ENCODE measurements at places on chromosomes 6 and 20.

DNA sequence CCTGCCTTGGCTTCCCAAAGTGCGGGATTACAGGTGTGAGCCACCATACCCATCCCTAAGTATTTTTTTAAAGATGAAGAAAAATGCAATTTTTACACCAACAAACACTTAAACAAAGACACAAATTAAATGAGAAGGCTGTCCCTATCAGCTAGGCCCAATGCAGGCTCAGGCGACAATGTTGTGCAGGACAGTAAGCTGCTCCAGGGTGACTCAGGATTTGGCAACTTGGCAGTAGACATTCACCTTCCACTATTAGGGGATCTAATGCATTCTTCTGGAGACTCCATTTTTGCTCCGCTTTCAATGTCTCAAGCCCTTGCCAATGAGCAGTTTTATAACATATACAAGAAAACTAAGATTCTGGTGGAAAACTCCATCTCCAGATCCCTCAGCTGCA is 19.7 kb downstream of the NDRG3 start:
- DNase-seq: no peak

- no peak for DNase-seq
Measured at GRCh38 chr6:116101302-116101718, 657 bp downstream of the NT5DC1 start.

DNA sequence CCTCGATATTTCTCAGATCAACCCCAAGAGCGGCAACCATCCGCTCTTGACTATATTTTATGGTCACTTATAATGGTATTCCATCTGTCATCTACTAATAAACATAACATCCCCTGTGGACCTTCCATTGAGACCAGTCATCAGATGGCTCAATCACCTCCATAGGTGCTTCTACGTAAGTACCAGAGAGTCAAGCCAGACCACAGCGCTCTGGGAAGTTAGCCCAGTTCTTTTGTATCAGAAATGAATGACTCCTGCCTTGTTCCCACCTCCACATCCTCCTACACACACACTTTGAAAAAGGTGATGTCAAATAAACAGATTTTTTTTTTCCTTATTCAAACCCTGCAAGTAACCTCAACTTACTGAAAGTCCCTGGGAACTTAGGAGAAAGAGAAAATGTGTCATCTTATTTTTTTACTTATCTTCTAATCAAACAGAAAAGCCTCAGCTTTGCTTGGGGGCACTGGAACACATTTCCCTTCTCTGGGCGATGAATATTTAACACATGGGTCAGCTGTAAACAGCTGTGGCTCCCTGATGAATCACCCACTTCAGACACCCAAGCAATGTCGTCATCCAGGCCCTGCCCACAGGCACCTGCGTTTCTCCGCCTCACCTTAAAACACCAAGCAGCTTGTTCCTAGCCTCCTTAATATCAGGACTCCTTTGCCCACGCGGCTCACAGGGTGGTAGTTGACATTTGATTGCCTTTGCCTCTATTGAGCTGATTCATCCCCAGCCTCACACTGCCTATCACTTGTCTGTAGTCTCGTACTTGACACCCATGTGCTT is 121.4 kb upstream of the LY86 start:
- DNase-seq: no peak

DNA sequence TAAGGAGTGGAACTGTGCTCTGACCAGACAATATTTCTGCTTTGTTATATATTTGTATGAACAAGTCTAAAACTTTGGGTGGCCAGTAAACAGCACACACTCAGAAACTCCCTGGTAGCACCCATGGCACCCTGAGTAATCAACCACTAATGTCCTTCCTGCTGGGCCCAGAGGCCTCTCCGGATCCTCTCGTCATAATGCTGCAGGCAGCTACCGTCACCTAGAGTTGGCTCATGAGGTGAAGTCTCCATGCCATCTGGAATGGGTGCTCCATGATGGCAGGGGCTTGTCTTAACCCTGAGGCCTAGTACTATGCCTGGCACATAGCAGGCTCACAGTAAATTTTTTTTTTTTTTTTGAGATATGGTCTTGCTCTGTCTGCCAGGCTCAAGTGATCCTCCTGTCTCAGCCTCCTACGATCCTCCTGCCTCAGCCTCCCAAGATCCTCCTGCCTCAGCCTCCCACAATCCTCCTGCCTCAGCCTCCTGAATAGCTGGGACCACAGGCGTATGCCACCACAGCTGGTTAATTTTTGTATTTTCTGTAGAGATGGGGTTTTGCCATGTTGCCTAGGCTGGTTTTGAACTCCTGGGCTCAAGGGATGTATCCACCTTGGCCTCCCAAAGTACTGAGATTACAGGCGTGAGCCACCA is 3.0 kb upstream of the SDCBP2 start:
- DNase-seq: no peak

DNA sequence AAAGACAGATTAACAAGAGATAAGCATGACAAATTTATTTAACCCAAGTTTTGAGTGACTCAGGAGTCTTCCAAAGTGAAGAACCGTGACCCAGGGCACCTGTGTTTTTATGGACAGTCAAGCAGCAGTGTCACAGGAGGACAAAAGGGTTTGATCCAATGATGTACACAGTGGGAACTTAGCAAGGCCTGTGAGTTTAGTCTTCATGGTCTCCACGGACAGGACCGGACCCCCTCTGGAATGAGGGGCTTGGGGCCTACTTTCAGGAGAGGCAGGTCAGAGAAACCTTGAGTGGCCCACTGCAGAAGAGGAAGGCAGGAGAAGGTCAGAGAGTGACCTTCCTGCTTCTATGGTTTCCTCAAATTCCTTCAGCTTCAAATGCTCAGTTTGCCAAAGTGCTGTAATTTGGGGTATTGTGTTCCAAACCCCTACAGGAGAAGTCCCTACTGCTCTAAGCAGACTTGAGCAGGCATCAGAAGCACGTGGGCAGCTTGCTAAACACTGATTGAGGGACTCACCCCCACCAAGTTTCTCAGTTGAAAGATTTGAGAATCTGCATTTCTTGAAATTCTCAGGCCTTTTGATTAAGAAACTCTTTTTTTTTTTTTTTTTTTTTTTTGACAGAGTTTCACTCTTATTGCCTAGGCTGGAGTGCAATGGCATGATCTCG is 26.4 kb upstream of the ZMYND8 start:
- no peak for DNase-seq

- peak; percentile 75 for DNase-seq
Measured at GRCh38 chr20:47725248-47725973, 59.9 kb downstream of the SULF2 start.

DNA sequence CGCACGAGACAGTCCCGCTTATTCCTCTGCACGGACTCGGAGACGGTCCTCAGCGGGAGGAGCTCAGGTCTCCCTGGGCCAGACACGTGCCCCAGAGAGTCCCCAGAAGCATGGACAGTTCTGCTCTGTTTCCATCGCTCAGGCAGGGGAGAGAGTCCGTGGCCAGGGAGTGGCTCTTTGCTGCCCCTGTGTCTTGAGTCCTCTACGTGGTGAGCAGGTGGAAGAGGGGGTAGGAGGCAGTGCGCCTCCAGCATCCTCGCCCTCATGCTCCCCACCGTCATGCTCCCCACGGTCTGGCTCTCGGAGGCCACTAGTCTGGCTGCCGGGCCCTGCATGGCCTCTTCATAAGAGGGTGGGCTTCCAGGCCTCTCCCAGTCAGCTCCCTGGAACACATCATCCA is 8.9 kb downstream of the TAGAP start:
- no peak for DNase-seq

DNA sequence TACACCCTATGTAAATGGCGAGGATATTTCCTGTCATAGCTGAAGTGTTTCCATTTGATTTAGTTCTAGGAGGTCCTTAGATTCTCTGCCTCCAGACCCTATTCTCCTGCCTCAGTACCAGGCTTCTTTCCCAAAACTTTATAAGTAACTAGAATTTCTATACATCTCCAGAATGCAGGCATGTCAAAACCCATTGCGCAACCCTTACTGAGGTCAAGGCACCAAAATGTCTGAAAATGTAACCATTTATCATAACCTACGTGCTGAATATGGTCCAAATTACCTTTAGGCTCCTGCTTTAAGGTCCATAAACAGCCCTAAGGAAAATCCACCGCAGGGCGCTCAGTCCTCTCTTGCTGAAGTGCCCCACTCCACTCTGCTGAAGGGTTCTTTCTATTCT is 37.5 kb upstream of the MC3R start:
- DNase-seq: no peak

DNA sequence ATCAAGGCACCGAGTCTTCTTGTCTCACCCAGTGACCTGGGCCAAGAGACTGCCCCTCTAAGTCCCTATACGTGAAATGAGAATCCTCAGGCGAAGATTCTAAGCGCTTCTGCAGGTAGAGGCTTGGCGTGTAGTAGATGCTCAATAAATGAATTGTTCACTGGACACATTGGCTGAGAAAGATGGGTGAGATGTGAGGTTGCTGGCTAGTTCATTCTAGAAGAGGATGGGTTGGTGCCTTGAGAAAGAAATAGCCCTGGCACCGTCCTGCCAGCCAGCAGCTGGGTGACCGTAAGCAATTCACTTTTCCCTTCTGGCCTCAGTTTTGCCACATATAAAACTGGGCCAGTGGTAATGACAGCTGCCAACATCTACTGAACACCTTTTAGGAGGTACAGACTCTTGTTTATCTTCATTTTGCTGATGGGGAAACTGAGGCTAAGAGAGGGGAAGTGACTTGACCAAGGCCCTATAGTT is 1.4 kb downstream of the SRC start:
- DNase-seq: no peak

GRCh38 chr20:40690836-40691565 is 2.0 kb upstream of the MAFB start:
- DNase-seq: no peak

GRCh38 chr6:136812174-136812573 is 10.2 kb upstream of the PEX7 start:
- DNase-seq: no peak

DNA sequence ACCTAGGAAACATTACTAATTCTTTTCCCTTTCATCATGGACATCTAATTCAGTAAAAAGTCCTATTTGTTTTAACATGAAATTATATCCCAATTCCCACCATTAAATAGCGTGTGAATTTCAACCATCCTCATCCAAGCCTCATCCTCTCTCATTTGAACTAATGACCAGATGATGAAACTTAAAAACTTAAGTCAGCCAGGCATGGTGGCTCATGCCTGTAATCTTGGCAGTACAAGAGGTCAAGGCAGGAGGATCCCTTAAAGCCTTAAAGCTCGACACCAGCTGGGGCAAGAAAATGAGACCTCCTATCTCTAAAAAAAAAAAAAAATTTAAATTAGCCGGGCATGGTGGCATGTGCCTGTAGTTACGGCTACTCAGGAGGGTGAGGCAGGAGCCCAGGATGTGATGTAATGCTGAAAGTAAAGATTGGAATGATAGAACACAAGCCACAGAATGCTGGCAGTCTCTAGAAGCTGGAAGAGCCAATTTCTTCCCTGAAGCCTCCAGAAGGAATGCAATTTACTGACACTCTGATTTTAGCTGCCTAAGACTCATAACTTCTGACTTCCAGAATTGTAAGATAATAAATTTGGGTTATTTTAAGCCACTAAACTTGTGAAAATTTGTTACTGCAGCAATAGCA is 27.1 kb upstream of the HAO1 start:
- no peak for DNase-seq

GRCh38 chr20:40960521-40960956 is 68.1 kb upstream of the TOP1 start:
- no peak for DNase-seq

GRCh38 chr20:49636447-49636846 is 68.5 kb upstream of the PTGIS start:
- no peak for DNase-seq

DNA sequence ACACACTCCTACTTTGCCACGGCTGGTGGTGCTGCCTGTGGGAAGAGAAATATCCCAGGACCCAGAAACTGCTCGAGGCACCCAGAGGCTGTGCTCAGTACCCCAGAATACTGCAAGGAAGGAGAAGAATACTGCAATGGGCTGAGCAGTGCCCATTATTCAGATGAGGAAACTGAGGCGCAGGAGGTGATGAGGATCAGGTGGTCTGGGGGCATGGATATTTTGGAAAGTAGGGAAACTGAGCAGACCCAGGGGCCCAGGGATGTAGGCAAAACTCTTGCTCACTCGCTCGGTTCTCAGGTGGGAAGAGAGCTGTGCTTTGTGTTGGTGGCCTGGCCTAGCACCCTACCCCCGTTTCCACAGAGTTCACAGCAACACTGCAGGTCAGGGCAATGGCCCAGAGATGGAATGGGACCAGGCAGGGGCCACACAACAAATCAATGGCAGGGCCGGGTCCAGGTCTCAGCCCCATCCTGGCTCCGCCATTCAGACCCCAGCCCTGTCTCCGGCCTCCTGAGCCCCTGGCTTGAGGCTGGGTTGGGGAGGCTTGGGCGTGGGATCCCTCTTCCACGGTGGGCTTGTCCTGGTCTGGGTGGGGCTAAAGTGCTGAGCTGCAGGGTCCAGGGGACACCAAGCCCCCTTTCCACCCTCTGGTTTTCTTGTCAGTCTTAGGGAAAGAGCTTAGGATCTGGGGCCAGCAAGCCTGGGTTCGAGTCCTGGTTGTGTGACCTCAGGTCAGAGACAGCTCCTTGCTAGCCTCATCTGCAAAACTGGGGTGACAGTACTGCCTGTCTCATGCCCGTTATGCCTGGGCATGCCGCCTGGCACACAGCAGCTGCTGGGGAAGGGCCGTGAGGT is 33.9 kb downstream of the SUN5 start:
- DNase-seq: no peak

- DNase-seq: no peak
Measured at GRCh38 chr20:33067806-33068205, 11.6 kb upstream of the BPIFB4 start.

DNA sequence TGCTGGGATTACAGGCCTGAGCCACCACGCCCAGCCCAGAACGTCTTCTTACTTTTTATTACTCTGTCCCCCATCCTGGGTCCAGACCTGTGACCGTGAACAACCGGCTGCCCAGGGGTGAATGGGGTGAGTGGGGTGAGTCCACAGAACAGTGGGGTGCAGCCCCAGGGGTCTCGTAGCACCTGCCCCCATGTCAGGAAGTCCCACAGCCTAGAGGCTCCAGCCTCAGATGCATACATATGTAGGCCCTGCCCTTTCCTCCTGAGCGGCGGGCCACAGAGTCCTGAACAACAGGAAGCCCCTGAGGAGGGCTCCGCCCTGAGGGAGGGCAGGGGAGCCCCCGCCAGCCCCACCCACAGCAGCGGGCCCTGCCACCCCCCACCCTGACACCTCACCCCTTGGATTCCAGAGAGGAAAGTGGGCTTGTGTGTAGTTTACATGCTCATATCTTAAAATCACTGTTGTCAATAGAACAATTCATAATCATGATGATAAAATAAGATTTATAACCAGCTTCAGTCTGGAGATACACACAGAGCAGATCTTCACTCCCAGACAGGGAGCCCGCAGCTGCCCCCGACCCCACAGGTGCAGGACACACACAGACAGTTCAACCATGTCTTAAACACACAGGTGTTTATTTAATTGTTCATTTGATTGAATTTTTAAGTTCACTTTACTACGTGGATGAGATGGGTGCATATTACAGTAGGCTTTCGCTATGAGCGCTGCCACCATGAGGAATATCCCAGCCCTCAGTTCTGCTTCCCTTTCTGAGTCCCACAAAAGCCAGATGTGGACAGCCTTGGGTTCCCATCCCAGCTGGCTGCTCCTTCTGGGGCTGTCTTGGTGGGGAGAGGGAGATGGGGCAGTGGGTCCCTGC is 12.4 kb upstream of the GMEB2 start:
- peak; percentile 47 for DNase-seq
